ENCODE measurements at places on chromosomes 4 and X.

DNA sequence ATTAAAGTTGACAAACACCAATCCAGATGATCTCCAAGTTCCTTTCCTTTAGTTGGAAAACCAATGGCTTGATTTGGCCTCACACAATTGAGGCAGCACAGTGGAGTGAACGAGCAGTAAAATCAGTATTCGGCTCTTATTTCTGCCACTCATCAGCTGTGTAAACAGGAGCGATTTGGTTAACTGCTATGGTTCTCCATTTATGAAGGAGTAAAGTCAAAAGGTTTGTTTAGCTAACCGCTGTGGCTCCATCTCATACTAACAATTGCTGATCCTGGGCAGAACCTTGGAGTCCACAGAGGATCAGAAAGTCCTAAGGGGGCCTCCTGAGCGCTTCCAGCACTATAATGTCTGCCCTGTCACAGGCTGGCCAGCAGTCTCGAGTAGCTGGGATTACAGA is 54.5 kb upstream of the EXOC1L start:
- DNase-seq = no peak

- DNase-seq = no peak
Measured at GRCh38 chrX:142249721-142250120, 44.6 kb upstream of the MAGEC2 start.

DNA sequence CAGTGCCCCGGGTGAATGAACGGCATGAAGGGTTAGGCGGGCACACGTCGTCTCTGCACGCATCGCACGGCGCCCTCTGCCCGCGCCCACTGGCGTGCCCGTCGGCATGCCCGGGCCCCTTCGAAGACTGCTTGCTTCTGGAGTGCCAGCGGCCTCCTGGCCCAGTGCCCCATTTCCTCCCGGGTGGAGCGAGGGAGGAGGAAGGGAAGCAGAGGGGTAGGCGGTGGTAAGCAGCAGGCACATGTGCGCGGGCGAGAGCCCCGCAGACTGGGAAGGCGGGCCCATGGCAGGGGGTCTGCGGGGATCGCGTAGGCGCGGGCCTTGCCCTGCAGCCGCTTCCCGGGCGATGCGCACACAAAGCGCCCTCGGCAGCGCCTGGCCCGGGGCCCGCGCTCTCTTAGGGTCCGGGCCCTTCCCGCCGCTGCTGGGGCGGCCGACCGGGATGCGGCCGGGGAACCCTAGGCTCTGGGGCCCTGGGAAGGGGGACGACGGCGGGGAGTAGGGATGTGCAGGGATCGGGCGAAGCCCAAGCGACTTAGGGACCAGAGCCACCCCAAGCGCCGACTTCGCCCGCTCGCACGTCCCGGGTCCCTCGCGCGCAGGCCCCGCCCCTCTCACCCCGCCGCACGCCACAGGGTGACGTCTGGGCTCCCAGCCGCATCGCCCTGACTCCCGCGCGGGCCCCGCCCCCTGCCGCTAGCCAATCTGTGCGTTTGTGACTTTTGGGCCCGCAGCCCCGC is 866 bp upstream of the EMD start:
- DNase-seq = peak; percentile 72

GRCh38 chrX:131789664-131790063 is 233.4 kb upstream of the STK26 start:
- no peak for DNase-seq

DNA sequence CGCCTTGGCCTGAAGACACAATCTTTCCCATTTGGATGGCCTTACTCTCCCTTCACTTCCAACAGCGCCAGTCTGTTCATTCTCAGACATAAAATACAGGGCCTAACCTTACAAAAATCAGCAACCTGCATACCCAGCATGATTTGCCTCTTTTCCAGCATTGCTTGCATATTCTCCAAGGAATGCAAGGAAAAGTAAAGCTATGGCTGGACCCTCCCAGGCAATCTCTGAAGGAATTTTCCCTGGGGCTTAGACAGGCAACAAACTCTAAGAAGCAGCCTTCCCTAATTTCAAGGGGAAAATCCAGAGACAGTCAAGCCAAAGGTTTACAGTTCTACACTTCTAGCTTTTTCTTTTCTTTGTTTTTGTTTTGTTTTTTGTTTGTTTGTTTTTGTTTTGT is 3.6 kb downstream of the DCTD start:
- DNase-seq = no peak

DNA sequence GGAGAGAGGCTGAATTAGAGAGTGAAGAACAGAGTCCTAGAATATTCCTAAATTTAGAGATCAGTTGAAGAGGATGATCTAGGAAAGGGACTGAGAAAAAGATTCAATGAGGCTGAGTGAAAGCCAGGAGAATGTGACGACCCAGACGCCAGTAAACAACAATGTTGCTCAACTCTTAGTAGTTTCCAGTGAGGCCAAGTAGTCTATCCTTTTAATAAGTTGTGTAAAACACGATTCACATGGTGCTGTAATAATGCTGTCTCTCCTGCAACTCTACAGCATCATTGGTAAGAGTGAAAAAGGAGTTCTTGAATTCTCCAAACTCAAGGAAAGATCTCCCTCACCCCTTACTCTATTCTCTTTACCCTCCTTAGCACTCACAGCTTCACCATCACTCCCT is 140.3 kb downstream of the CFAP299 start:
- no peak for DNase-seq

DNA sequence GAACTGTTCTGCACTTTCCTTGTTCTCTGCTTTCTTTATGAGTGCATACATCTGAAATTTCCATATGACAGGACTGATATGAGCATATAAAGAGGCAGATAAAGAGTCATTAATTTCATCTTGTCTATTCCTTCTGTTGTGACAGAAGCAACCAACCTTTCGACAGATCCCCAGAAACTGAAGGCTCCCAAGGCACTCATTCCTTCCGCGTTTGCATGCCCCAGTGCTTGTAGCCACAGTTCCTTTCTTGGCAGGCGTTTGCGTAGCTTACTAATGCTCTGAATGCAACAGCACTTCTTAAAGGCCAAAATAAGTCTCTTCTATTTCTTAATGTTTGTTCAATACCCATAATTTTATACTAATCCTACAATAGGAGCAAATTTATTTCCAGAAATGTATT is 94.0 kb upstream of the TBL1X start:
- DNase-seq = no peak

DNA sequence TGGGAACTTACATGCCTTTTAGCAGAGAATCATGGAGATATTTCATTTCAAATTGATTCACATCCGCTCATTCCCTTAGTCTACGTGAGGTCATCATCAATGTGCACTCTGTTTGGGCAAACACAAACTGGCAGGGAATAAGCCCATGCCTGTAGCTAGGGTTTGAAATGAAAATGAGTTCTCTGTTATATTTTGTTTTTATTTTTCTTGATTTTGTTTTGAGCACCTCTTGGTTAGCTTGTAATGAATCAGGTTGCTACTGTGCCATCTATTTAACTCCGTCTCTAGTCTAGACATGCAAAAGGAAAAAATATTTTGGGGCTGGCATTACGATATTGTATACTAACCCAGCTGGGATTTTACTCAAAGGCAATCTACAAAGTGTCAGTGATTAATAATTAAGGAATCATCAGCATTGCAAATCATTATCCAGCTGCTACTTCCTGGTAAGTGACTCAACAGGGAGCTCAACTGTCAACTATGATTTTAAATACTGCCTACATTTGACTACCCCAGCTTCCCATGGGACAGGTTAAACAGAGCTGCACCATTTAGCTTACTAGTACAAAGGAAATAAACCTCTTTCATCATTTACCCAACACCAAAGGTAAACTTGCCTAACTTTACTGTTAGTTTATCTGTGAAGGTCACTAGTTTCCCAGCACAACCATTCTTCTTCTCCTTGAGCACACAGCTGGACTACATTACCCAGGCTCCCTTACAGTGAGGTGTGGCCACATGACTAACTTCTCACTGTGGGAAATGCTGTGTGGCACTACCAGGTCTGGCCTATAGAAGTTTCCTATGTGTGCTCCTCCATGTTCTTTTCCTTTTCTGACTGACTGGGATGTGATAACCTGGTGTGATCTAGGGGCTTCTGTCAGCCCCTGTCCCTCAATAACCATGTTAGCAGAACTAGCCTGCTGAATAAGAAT is 21.2 kb upstream of the TRPC5OS start:
- DNase-seq = no peak

- no peak for DNase-seq
Measured at GRCh38 chr4:41537292-41537890, 566 bp upstream of the LIMCH1 start.

DNA sequence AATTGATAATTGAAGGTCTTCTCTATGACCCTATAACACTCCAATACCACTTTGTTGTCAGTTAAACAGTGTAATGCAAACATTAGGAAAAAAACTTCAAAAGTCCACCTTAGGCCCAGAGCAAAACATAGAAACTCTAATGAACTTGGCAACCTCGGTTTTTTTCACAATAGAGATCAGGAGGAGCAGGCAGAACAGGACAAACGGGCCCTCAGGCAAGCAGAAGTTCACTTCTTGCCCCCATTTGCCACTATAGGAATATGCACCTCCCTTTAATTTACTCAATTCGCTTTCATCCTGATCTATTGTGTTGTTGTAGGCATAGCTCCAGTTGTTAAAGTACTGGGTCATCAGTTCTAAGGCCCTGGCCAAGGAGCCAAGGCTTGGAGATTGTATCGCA is 18.2 kb downstream of the ACOX3 start:
- DNase-seq = no peak

Data from stimulated activated CD8-positive, alpha-beta memory T cell treated with anti-CD3 and anti-CD28 coated beads, Interleukin-15, amount 100 ng/mL, for 24 hours (primary cell).